ENCODE measurements at places on chromosomes 5 and 9.

DNA sequence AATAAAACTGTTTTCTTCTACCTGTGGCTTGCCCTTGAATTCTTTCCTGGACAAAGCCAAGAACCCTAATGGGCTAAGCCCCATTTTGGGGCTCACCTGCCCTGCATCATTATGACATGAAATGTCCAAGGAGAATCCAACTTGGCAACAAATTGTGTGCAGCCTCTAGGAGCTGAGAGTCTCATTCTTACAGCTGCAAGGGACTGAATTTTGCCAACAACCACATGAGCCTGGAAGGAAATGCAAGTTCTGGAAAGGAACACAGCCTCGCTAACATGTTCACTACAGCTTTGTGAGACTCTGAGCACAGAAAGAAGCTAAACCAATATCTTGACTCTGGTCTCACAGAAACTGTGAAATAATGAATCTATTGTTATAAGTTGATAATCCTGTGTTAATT is 94.8 kb upstream of the CDH12 start:
- H3K27me3 ChIP-seq: no peaks in the 10 kb centered on the region
- H3K4me3 ChIP-seq: no peak overlapping the region
- H3K36me3 ChIP-seq: no peaks in the 10 kb centered on the region
- H3K27ac ChIP-seq: no peak overlapping the region
- H3K4me1 ChIP-seq: no peaks in the 10 kb centered on the region

- H3K27ac ChIP-seq: no peak overlapping the region
- no peak overlapping the region for H3K4me3 ChIP-seq
- H3K36me3 ChIP-seq: no peaks in the 10 kb centered on the region
- no peaks in the 10 kb centered on the region for H3K4me1 ChIP-seq
- DNase-seq: no peak
These were observed 62.3 kb downstream of the LHFPL2 start for GRCh38 chr5:78586251-78586650.

- DNase-seq: no peak
- no peaks in the 10 kb centered on the region for H3K27me3 ChIP-seq
- H3K27ac ChIP-seq: no peak overlapping the region
- peaks cover 3% of the 10 kb centered on the region for H3K4me1 ChIP-seq
- H3K4me3 ChIP-seq: no peak overlapping the region
These were observed 46.9 kb upstream of the EGFL7 start for GRCh38 chr9:136615631-136616306.

DNA sequence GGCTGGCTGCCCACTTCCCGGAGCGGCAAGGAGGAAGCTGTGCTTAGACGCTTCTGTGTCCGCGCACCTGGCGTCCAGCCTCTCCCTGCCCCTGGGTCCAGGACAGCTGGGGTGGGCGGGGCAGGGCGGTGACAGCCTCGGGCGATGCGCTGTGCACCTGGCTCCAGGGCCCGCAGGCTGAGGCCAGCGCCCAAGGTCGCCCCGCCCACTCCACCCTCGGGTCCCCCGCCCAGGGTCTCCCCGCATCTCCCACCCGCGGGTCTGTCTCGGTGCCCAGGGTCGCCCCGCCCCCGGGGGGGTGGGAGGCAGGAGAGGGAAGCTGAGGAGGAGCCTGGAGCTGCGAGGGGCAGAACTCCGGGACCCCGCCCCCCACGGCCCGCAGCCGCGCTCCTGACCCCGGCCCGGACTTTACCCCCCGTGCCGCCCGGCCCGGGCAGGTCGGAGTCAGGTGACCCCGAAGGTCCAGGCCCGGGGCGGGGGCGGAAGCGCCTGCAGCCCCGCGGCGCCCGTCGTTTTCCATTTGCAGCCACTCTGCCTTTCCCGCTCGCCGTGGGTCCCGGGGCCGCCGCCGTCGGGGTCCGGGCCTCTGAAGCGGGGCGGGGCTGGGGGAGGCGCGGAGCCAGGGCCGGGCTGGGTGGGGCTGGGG is at the start of gene ENTPD8:
ENTPD8 (minus strand) TSS at position 69 of the 646 bp plus-strand sequence. CDS start 3,072 bp downstream, outside the sequence.
- peaks cover 56% of the 10 kb centered on the region for H3K27me3 ChIP-seq
- H3K36me3 ChIP-seq: no peaks in the 10 kb centered on the region
- DNase-seq: no peak
- no peaks in the 10 kb centered on the region for H3K4me1 ChIP-seq

GRCh38 chr5:56815658-56816545 is 553 bp downstream of the MAP3K1 start:
- H3K4me3 ChIP-seq: peak overlapping the region; percentile 92
- peak; percentile 16 for DNase-seq
- H3K27ac ChIP-seq: peak overlapping the region; percentile 65
- no peaks in the 10 kb centered on the region for H3K36me3 ChIP-seq
- no peaks in the 10 kb centered on the region for H3K27me3 ChIP-seq
- peaks cover 11% of the 10 kb centered on the region for H3K4me1 ChIP-seq

Measured in T-cell (primary cell).